PC-3 (cell line): ENCODE measurements at places on chromosomes 1 and 21. TPM values are rescaled to one million over a fixed set of nuclear protein-coding genes. Genes with fewer than 3 reads are reported as not detected.

- peak overlapping the region; percentile 59 for H3K27ac ChIP-seq
- H3K4me1 ChIP-seq: peaks cover 33% of the 10 kb centered on the region
- no peak overlapping the region for H3K4me3 ChIP-seq
- no peaks in the 10 kb centered on the region for H3K27me3 ChIP-seq
Observed at GRCh38 chr1:24384251-24385090, 29.1 kb downstream of the STPG1 start.

DNA sequence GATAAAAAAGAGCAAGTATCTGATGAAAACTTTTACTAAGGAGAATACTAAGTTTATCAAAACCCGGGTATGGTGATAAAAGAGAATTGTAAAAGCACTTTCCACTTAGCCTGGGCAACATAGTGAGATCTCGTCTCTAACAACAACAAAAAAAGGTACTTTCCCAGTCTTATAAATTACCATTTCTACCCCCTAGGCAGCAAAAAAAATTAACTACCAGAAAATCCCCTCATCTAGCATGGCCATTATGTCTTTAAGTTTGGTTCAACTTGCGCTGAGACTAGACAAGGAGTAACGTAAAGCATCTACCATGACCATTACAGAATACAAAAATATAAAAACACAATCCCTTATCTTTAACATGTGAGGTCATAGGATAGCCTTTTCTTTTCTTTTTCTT lies 78.6 kb upstream of the SLFNL1 start:
- no peak for DNase-seq
- peaks cover 18% of the 10 kb centered on the region for H3K4me1 ChIP-seq
- H3K27ac ChIP-seq: no peak overlapping the region

The IFI44L gene
- 4.1 and 5.5 TPM in 2 replicates for total RNA-seq

- DNase-seq: no peak
- H3K36me3 ChIP-seq: no peaks in the 10 kb centered on the region
- H3K27me3 ChIP-seq: peaks cover 10% of the 10 kb centered on the region
- no peak overlapping the region for H3K27ac ChIP-seq
- H3K4me1 ChIP-seq: peaks cover 7% of the 10 kb centered on the region; the same call in 1 of the 2 replicates
Observed at GRCh38 chr1:210447456-210448057, 118.9 kb downstream of the HHAT start.

The IGSF3 gene
- total RNA-seq: 15.5 and 17.2 TPM in 2 replicates

GRCh38 chr1:150262388-150263320 lies 5.1 kb downstream of the CA14 start:
- peak overlapping the region; percentile 87 for H3K27ac ChIP-seq
- H3K4me3 ChIP-seq: peak overlapping the region; percentile 14; the same call in 1 of the 2 replicates
- DNase-seq: peak; percentile 89
- H3K27me3 ChIP-seq: no peaks in the 10 kb centered on the region
- H3K4me1 ChIP-seq: peaks cover 52% of the 10 kb centered on the region

DNA sequence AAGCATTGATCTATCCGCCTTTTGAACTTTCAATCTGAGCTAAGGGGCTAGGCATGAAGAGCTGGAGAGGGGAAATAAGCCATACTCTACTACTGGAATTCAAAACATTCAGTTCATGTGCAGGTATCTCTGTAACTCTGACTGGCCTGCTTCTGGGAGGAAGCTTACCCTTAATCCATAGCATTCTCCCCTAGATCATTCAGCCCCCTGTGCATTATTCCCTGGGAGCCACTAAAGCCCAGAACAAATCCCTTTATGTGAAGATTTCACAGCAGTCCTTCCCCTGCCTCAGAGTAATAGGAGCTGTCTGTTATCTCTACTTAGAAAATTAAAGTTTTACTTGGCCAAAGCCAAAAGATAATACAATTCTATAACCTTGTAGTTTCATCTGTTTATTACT lies 300.7 kb downstream of the SEC16B start:
- H3K4me1 ChIP-seq: no peaks in the 10 kb centered on the region
- no peak overlapping the region for H3K4me3 ChIP-seq
- H3K27me3 ChIP-seq: 0 out of 2 replicates have a peak, but pooled peaks cover 5% of the 10 kb centered on the region
- no peak overlapping the region for H3K27ac ChIP-seq

- no peak overlapping the region for H3K4me3 ChIP-seq
- DNase-seq: peak; percentile 71
- H3K27ac ChIP-seq: peak overlapping the region; percentile 40
- H3K4me1 ChIP-seq: peaks cover 9% of the 10 kb centered on the region
- no peaks in the 10 kb centered on the region for H3K36me3 ChIP-seq
- no peaks in the 10 kb centered on the region for H3K27me3 ChIP-seq
Observed at GRCh38 chr21:34579411-34579810, 35.5 kb downstream of the RCAN1 start.

The DCST2 gene
- total RNA-seq: 0.18 and 3.0 TPM in 2 replicates

The FRRS1 gene
- 14.5 and 16.3 TPM in 2 replicates for total RNA-seq

DNA sequence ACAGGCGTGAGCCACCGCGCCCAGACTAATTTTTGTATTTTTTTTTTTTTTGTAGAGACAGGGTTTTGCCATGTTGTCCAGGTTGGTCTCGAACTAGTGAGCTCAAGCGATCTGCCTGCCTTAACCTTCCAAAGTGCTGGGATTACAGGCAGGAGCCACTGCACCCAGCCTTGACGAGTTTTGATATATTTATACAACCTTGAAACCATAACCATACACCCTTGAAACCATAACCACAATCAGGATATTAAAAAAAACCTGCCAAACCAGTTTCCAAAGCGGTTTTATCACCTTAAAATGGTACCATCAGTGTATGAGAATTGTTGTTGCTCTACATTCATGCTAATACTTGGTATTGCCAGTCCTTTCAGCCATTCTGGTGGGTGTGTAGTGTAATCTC lies 3.7 kb upstream of the PHACTR4 start:
- peak; percentile 91 for DNase-seq
- H3K4me3 ChIP-seq: no peak overlapping the region
- no peak overlapping the region for H3K27ac ChIP-seq
- no peaks in the 10 kb centered on the region for H3K36me3 ChIP-seq
- peaks cover 16% of the 10 kb centered on the region for H3K4me1 ChIP-seq

DNA sequence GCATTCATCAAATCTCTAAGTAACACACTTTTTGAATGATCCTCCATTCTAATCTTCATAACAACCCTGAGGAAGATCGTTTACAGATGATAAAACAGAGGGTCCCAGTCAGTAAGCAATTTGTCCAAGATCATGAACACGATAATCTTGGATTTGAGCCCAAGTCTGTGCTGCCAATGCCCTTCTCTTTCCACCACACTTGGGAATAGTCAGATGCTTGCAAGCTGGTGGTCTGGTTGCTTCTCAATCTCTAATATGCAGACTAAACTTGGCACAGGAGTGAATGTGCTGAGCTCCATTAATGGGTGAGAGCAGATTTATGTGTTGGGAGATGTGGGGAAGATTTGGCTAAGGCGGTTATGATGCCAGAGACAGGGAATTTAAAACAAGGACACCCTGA lies 430.6 kb upstream of the DAB1 start:
- H3K4me3 ChIP-seq: no peak overlapping the region
- DNase-seq: no peak
- H3K27ac ChIP-seq: no peak overlapping the region
- no peaks in the 10 kb centered on the region for H3K36me3 ChIP-seq

DNA sequence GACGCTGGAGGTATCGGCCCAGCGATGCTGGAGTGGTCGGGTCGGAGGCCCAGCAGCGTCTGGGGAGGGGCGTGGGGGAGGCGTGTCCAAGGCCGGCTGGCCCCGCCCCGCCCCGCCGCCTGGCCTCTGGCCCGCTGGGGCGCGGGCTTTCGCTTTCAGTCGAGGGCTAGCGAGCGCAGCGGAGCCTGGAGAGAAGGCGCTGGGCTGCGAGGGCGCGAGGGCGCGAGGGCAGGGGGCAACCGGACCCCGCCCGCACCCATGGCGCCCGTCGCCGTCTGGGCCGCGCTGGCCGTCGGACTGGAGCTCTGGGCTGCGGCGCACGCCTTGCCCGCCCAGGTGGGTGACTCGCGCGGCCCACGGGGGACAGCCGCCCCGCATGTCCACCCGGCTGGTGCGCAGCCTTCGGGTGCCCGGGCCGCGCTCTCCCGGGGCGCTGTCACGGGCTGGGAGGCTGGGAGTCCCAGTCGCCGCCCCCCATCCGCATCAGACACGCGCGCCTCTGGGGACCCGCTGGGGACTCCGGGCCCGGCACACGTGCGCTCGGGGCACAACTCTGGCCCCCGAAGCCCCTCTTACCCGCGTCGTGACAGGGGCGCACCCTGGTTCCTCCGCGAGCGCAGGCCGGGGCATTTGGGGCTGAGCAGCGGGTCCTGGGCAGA lies at the start of gene TNFRSF1B:
TSS of gene TNFRSF1B (plus strand) at position 158 of the 659 bp plus-strand sequence. CDS start at position 259, 101 bp downstream.
- H3K27ac ChIP-seq: no peak within 1 kb of the TSS
- DNase-seq: peak; percentile 10
- no peaks in the 10 kb centered on the region for H3K27me3 ChIP-seq
- peaks cover 7% of the 10 kb centered on the region for H3K4me1 ChIP-seq
- peak within 1 kb of the TSS; percentile 30; the same call in 1 of the 2 replicates for H3K4me3 ChIP-seq
- H3K36me3 ChIP-seq: no peaks in the 10 kb centered on the region

- peak; percentile 29 for DNase-seq
- no peak overlapping the region for H3K4me3 ChIP-seq
- no peaks in the 10 kb centered on the region for H3K4me1 ChIP-seq
- peaks cover 27% of the 10 kb centered on the region for H3K27me3 ChIP-seq
- H3K27ac ChIP-seq: no peak overlapping the region
Observed at GRCh38 chr1:48688102-48688760, 88.5 kb downstream of the BEND5 start.

GRCh38 chr1:159223004-159223403 lies 18.3 kb downstream of the ACKR1 start:
- no peaks in the 10 kb centered on the region for H3K27me3 ChIP-seq
- peak; percentile 12 for DNase-seq
- H3K27ac ChIP-seq: no peak overlapping the region
- no peak overlapping the region for H3K4me3 ChIP-seq
- peaks cover 17% of the 10 kb centered on the region for H3K4me1 ChIP-seq

GRCh38 chr1:43340559-43340958 lies 2.9 kb downstream of the MPL start:
- no peak for DNase-seq
- H3K27me3 ChIP-seq: no peaks in the 10 kb centered on the region
- H3K4me3 ChIP-seq: no peak overlapping the region
- H3K4me1 ChIP-seq: peaks cover 23% of the 10 kb centered on the region

GRCh38 chr1:155499953-155500639 lies 62.5 kb downstream of the ASH1L start:
- H3K4me3 ChIP-seq: no peak overlapping the region
- no peaks in the 10 kb centered on the region; the same call in 1 of the 2 replicates for H3K36me3 ChIP-seq
- no peaks in the 10 kb centered on the region for H3K4me1 ChIP-seq

The CELA3A gene
- not detected in 2 replicates for total RNA-seq

GRCh38 chr1:92444351-92444750 lies 42.4 kb downstream of the GFI1 start:
- H3K27ac ChIP-seq: no peak overlapping the region
- DNase-seq: peak; percentile 17
- no peaks in the 10 kb centered on the region for H3K36me3 ChIP-seq
- H3K27me3 ChIP-seq: no peaks in the 10 kb centered on the region

DNA sequence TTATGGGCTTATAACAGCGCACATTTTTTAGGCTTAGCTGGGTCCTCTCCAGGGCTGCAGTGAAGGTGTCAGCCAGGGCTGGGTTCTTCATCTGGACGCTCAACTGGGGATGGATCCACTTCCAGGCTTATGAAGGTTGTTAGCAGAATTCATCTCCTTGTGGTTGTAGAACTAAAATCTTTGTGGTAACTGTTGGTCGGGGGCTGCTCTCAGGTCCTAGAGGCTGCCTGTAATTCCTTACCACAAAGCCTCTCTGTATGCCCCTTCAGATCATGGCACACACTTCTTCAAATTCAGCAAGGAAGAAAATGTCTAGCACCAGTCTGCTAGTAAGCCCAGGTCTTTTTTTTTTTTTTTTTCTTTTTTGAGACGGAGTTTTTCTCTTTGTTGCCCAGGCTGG lies 40.9 kb upstream of the EPS8L3 start:
- H3K27ac ChIP-seq: no peak overlapping the region
- H3K4me3 ChIP-seq: no peak overlapping the region
- DNase-seq: no peak
- peaks cover 11% of the 10 kb centered on the region for H3K4me1 ChIP-seq

GRCh38 chr1:119805247-119805646 lies 6.0 kb downstream of the REG4 start:
- H3K4me3 ChIP-seq: no peak overlapping the region
- H3K36me3 ChIP-seq: no peaks in the 10 kb centered on the region
- DNase-seq: no peak
- H3K27ac ChIP-seq: no peak overlapping the region

The CD52 gene
- not detected in 2 replicates for total RNA-seq

- H3K36me3 ChIP-seq: no peaks in the 10 kb centered on the region
- no peak overlapping the region for H3K27ac ChIP-seq
- DNase-seq: no peak
- peaks cover 74% of the 10 kb centered on the region for H3K27me3 ChIP-seq
- H3K4me3 ChIP-seq: no peak overlapping the region
- no peaks in the 10 kb centered on the region for H3K4me1 ChIP-seq
Observed at GRCh38 chr1:157233131-157233530, 94.9 kb upstream of the ETV3 start.

GRCh38 chr1:213110349-213111300 lies 59.6 kb downstream of the RPS6KC1 start:
- no peak for DNase-seq
- no peak overlapping the region for H3K4me3 ChIP-seq
- H3K36me3 ChIP-seq: no peaks in the 10 kb centered on the region
- H3K27ac ChIP-seq: no peak overlapping the region
- no peaks in the 10 kb centered on the region for H3K27me3 ChIP-seq

DNA sequence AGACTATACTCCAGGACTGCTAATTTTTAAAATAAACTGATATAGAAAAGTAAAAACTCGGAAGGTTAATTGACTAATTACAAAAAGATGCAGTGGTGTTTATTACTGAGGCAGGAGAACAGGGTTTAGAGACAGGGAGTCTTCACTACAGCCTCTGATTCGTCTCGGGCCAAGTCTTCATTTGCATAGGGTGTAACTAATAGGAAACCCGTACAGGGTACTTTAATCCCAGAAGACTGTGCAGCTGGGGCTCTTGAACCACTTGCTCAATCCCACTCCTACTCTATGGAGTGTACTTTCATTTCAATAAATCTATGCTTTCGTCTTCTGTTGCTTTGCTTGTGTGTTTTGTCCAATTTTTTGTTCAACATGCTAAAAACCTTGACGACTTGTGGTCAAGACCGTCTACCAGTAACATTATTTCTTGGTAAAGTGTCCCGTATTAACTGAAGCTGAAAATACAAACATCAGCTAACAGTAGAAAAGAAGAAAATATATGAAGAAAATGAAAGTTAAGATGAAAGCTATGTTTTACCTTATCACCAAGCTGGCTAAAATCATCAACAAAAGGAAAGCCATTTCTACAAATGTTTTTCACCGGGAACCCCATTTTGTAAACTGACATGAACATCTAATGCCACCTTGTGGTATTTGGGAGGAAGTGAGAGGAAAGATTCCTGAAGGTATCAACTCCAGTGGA lies 8.0 kb downstream of the SDHB start:
- H3K4me1 ChIP-seq: no peaks in the 10 kb centered on the region
- no peak overlapping the region for H3K27ac ChIP-seq
- peaks cover 42% of the 10 kb centered on the region for H3K36me3 ChIP-seq
